ENCODE measurements at places on chromosomes 1 and 21.

DNA sequence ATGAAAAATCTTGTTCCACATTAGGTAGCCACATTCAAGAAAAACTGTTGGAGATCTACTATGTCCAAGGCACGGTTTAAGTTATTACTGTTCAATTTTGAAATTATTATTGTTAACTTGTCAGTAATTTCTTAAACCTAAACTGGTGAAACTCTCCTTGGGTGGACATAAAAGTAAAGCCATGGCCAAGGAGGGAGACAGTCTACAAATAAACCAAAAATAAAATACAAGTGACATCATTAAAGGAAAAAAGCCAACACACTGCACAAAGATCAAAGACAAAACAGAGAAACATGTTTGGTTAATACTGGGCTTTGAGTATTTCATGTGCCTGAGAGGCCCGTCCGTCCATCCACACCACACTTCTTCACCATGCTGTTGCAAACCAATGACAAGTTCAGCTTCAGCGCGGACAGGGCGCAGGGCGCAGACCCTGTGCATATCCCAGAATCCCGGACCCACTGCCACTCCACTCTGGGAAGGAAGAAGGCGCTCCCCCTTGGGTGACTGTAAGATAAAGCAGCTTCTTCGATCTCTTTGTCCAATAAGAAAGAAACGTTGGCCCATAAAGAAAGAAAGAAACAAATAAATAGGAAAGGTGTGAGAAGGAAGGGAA is 918 bp upstream of the RASAL2 start:
- DNase-seq: no peak

- no peak for DNase-seq
These were observed 7.2 kb upstream of the TRAF3IP3 start for GRCh38 chr1:209748620-209749019.

GRCh38 chr1:77026135-77026534 is 158.9 kb downstream of the ST6GALNAC5 start:
- no peak for DNase-seq

- no peak for DNase-seq
These were observed 4.1 kb upstream of the CACNA1E start for GRCh38 chr1:181479137-181479745.

DNA sequence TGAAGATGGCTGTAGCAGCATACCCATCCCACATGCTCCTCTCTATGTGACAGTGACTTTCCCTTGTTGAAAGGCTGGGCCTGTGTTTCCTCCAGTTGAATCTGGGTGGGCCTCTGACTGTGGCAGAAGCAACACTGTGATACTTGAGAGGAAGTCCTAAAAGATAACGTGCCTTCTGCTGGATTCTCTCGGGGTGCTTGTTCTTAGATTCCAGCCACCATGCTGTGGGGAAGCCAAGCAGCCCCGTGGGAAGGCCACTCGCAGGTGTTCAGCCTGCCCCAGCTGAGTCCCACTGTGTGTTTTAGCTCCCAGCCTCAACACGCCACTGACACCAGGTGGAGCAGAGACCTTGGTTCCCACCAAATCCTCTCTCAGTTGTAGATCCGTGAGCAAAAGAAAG is 31.5 kb downstream of the TRAPPC10 start:
- no peak for DNase-seq

DNA sequence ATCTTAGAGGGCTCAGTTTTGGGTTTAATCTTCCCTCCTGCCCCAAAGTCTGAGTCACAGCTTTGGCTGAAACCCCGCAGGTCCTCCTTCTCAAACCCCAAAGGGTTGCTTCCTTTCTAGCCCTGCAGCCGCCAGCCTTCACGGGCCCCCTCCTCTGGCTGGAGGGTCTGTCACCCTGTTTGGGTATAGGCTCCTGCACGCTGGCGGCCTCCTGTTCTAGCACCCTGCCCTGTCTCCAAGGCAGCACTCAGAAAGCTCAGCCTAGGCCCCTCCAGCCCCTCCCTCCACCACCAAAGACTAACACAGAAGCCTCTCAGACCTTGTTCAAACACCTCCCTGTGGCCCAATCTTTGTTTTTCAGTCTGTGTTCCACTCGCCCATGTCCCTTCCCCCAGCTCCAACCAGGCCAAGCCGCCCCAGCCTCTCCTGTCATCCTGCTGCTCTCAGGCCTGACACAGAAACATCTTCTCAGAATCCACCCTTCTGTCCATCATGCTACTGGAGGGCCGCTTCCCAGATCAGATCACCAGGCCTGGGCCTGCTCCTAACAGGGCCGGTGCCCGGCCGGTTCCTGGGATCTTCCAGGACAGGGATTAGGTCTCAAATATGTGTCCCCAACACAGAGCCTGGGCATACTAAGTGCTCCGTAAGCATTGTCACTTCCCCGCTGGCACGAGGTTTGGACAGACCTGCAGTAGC is 35.6 kb downstream of the HTR6 start:
- no peak for DNase-seq

DNA sequence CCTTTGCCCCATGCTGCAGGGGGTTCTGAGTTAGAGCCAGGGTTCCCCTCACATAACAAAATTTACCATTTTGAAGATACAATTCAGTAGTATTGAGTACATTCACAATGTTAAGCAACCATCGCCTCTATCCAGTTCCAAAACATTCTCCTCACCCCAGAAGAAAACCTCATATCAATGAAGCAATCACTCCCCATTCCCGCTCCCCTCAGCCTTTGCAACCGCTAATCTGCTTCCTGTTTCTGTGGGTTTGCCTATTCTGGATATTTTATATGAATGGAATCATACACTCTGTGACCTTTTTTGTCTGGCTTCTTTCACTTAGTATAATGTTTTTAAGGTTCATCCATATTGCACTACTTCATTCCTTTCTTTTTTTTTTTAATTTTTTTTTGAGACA is 32.9 kb downstream of the SERINC2 start:
- DNase-seq: no peak

GRCh38 chr1:227357927-227358302 is 39.6 kb upstream of the CDC42BPA start:
- no peak for DNase-seq

DNA sequence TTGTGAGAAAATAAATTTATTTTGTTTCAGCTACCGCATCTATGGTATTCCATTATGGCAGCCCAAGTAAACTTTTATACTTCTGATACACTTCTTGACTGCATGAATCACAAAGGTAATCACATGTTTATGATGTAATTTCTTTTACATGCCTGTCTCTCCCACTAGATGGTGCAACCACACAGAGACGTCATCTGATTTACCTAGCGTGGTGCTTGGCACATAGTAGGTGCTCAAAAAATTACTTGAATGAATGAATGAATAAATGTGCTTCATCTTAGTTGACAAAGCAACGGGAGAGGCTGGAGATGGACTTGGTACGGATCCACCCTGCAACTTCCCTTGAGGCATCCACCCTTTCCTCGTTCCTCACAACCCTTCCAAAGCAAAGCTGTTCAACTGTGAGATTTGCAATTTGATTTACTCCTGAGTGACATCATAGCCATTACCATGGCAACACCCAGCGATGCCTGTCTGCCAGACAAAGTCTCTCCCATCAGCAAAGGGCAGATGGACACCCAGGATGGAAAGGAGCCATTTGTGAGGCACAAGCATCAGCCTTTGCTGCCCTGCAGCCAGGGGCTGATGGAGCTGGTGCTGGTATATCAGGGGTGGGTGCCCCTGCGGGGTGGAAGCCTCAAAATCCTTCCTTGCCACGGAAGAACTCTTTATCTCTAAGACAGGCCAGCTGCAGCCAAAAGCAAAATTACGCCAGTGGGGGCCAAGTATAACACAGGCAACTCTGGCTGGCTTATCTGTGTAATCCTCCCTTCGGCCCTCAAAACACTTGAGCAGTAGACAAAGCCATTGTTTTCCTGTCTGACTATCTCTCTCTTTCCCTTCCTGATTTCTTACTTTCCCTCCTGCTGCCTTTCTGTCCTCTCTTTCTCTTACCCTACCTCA is 18.9 kb upstream of the VWA5B1 start:
- no peak for DNase-seq

DNA sequence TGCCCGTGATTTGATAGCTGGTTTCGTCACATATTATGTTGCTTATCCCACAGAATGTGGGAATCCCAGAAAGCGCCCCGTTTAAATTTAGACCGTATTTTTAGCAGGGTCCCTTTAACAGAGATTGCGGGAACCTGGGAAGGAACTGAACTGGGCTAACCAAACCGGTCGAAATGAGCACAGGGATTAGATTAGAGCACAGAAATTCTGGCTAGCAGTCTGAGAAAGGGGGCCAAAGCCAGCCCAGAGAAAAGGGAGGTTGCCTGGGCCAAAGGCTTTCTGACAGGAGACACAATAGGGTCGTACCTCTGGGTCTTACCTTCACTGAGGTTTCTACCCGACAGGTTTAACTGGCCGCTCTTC is 327 bp downstream of the LRRC40 start:
- DNase-seq: no peak

DNA sequence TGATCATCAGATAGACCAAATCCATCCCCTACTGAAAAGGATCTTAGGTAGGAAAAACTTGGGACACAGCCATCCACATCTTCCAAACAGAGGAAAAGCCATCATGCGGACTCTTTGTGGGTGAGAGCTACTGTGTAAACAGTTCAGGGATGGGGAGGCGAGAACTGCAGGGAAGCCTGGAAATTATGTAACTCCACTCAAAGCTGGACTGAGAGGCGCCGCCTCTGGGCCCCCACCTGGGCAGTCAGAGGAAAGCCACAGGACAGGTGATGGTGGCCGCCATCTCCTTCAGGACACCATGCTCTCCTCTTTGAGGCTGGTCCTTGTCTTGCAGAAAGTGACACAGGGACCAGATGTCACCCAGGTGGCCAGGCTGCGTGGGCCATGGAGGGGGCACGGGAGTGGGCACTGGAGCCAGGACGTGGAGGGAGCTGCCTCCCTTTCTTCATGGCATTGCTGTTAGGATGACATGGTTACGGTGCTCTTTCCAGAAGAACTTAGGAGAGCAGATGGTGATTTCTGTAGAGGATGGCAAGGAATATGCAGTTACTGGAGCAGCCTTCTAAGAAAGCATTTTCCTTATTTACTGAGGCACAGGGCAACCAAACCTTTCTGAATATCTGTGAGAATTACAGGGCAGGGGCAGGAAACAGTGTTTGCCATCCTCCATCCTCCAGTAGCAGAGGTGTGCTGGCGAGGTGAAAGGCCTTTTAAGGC is 32.0 kb upstream of the TDRD10 start:
- DNase-seq: no peak

DNA sequence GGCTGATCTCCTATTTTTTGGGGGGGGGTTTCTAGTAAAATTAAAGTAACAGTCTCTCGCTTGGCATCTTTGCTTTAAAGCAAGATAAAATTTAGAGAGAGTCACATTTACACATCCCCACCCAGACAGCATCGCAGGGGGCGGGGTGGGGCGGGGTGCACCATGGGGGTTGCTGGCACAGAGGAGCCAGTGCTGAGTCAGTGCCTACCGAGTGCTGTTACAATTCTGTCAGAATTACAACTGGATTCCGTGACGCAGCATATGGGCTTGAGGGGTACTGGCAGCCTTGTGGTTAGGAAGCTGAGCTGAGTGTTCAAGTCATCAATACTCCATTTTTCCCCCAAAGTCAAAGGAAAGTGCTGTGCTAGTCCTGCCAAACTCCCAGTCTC is 175.9 kb downstream of the PRDM16 start:
- DNase-seq: no peak

GRCh38 chr1:24903560-24903954 is 26.5 kb downstream of the RUNX3 start:
- DNase-seq: no peak

- DNase-seq: no peak
These were observed 88.1 kb upstream of the WARS2 start for GRCh38 chr1:119228335-119229080.

GRCh38 chr1:24892188-24893153 is 37.6 kb downstream of the RUNX3 start:
- no peak for DNase-seq

DNA sequence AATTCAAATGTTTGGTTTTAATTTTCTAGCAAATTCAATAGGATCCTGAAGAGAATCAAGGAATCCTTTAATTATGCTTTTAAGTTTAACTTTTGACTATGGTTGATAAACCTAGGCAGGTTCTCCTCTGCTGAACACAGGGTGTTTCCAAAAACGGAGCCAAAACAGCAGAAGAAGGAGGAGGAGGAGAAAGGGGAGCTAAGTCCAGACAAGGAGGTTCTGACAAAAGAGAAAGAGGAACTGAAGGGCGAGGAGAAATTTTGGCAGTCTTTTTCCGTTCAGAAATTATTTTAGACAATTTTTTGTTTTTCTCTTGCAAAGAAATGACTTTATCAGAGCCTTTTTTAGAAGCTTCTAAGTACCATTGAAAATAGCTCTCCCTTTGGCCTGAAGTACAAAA is 33.2 kb upstream of the FNBP1L start:
- no peak for DNase-seq

DNA sequence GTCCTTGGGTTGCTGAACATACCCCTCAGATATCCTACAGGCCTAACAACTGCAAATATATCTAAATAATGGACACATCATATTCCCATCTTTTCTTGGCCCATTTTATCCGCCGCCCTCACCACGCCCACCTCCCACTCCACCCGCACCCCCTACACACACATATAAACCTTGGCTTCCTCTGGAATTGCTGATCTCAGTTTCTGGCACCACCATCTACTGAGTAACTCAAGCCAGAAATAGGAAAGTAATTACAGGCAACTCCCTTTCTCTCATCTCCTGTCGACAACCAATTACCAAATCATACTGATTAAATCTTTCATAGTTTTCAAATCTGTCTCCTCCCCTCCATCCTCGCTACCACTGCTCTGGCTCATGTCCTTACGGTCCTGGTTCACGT is 4.7 kb downstream of the RGS8 start:
- no peak for DNase-seq

DNA sequence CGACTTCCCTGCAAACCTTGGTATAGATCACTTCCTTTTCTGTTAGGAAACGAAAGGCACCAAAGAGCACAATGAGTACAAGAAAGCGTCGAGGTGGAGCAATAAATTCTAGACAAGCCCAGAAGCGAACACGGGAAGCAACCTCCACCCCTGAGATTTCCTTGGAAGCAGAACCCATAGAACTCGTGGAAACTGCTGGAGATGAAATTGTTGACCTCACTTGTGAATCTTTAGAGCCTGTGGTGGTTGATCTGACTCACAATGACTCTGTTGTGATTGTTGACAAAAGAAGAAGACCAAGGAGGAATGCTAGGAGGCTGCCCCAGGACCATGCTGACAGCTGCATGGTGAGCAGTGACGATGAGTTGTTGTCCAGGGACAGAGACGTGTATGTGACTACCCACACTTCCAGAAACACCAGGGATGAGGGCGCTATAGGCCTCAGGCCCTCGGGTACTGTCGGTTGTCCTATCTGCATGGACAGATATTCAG is 18.5 kb downstream of the FAM89A start:
- DNase-seq: no peak

DNA sequence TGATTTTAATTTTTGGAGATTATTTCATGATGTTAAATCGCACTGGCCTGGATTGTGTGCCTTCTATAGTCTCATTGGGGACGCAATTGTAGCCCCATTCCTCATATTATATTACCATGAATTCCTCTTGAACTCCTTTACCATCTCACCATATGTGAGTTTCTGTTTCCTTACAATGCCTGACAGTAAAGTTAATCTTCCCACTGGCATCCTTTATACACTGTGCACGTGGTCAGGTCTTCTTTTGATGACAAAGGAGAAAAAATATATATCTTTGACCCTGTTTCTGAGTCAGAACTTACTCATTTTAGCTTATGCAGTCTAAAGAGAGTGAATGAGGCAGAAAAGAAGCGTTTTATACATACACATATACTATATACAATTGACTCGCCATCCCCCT is 774 bp upstream of the ABL2 start:
- no peak for DNase-seq
